ENCODE measurements at places on chromosomes 12 and 14. TPM values are rescaled to one million over a fixed set of nuclear protein-coding genes. Genes with fewer than 3 reads are reported as not detected.

DNA sequence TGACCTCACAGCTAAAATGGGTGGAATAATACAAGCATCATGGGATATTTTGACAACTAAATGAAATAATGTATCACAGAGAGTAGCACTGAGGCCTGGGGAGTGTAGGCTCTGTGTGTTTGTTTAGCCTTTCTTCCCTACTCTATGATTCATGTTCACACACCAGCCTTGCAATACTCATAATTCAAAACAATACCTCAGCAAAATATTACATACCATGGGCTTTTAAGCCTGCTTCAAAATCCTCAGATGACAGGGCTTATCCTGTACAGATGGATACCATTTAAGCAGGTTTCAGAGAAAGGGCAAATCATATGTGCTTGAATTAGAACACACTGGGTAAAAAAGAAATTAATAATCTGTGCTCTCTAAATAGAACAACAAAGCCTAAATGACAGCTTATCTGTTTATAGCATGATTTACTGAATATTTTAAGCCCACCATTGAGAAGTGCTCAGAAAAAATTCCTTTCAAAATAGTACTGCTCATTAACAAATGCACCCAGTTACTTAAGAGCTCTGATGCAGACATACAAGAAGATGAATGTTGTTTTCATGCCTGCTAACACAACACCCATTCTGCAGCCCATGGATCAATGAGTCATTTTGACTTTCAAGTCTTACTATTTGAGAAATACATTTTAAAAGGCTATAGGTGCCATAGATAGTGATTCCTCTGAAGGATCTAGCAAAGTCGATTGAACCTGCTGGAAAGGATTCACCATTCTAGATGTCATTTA is 84.9 kb upstream of the ADAMTS20 start:
- DNase-seq: no peak

TSFM gene
- 28.9 TPM for total RNA-seq

RFX4 gene
- total RNA-seq: not detected

DNA sequence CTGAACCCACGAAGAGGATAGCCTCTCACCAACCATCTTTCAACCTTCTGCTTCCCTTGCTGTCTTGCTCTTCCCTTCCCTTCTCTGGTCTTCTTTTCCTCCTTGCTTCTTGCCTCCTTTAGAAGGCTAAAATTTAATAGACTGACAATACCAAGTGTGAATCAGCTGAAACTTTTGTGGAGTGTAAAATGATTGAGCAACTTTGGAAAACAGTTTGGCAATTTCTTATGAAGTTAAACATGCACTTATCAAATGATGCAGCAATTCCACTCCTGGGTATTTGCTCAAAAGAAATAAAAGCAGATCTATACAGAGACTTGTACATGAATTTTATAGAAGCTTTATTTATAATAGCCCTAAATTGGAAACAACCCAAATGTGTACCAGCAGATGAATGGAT is 3.3 kb upstream of the KRT86 start:
- DNase-seq: no peak

- DNase-seq: no peak
Measured at GRCh38 chr12:87310126-87310525, 719.1 kb downstream of the C12orf50 start.

CLEC9A gene
- total RNA-seq: 0.26 TPM

Measured in right cardiac atrium (tissue), 5 donors.